ENCODE measurements at places on chromosomes 12 and 14.
A peak's percentile ranks its signal among the peaks of the same experiment; 100 is the strongest.

GRCh38 chr12:162467-163307 is 51.3 kb downstream of the SLC6A12 start:
- no peak for DNase-seq

GRCh38 chr12:113305281-113305856 is 29.5 kb downstream of the SLC8B1 start:
- DNase-seq, result no peak

- peak; percentile 65 for DNase-seq
Observed at GRCh38 chr14:30214014-30214413, 286.4 kb upstream of the PRKD1 start.

- DNase-seq, result no peak
Observed at GRCh38 chr14:82192387-82192786, 658.7 kb upstream of the SEL1L start.

DNA sequence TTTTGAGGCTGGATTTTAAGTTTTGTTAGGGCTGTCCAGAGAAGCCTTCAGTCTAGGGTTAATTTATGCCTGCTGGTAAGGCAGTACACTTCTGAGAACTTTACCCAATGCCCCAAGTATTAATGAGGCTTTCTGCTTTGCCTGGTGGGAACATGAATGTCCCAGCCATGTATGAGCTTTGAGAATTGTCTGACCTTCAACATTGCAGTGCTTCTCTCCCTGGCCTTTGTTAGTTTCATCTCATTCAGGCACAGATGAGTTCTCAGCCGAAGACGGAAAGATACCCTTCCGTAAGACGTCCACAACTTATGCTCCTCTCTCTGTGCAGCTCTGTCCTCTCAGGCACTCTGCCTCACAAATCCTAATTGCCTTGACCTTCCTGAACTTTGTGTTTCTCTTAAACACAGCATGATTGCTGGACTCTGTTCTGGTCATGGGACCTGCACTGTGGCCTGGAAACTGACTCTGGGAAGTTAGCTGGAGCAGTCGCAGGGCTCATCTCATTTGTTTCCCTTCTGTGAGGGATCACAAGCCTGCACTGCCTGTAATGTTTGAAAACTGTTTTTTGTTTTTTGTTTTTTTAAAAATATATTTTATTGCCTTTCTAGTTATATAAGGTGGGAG is 15.7 kb downstream of the CHPT1 start:
- no peak for DNase-seq

DNA sequence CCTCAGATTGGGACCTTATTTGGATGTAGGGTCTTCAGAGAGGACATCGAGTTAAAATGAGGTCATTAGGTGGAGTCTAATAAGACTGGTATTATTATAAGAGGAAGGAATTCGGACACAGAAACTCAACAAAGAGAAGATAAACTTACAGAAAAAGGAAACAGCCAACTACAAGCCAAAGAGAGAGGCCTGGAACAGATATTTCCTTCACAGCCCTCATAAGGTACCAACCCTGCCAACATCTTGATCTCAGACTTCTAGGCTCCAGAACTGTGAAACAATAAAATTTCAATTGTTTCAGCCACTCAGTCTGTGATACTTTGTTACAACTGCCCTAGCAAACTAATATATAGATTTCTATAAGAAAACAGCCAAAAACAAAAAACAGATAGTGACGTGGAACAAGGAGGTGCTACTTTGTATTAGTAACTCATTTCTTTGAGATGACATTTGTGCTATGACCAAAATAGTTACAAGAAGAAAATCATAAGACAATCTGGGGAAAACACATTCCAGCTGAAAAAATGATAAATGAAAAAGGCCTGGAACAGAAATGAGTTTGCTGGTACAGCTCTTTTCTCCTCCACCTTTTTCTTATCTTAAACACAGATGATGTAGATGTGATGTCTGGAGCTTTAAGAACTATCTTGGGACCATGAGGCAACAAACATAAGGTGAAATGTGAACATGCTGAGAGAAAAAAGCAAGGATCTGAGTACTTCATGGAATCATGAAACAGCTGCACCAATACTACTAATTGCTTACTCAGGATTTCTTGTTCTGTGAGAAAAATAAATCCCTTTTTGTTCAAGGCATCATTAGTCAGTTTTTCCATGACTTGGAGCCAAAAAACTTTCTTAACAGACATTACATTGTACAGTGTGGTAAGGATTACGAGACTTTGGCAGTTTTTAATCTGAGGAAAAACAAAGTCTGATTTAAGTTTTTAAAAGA is 243.2 kb downstream of the ANO6 start:
- DNase-seq, result peak; percentile 67
